ENCODE measurements at places on chromosomes 2 and 18.

DNA sequence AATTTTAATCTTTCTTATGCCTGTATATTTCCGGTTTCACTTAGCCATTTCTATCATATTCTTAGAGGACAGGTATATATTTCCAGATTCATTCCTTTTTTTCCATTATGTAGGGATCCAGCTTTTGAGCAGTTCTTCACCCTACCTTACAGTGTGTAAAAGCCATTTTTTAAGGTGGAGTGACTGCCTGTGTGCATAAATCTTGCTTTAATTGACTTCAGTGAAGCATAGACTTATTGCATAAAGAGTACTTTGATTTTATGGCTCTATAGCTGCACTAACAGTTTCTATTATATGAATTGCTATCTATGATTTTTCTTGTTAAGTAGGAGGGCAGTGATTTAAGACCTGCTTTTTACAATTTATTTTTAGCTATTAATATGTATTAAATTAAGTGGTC is 132.6 kb downstream of the NYAP2 start:
- no peak for DNase-seq

- no peak for DNase-seq
Measured at GRCh38 chr2:26692897-26693849, 651 bp downstream of the KCNK3 start.

DNA sequence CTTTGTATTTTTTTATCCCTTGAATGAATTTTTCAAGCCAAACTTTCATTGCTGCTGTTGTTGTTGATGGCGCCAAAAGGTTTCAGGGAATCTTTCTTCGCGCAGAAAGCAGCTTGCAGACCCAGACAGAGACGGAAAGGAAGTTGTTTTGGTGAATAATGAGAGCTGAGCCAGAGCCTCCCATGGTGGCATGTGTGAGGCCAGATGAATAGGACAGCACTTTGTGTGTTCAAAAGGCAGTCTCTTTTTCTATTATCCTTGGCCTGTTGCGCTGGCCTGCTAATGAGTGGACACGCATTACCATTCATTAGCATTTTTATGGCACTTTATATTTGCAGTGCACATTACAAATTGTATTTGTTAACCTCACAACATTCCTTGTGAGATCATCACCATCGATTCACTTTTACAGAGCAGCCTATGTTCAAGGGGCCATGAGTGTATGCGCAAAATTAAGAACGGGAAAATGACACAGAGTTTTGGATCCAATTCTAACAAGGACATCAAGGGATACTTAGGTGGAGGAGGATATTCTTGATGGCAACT is 754.7 kb downstream of the BCL11A start:
- no peak for DNase-seq

DNA sequence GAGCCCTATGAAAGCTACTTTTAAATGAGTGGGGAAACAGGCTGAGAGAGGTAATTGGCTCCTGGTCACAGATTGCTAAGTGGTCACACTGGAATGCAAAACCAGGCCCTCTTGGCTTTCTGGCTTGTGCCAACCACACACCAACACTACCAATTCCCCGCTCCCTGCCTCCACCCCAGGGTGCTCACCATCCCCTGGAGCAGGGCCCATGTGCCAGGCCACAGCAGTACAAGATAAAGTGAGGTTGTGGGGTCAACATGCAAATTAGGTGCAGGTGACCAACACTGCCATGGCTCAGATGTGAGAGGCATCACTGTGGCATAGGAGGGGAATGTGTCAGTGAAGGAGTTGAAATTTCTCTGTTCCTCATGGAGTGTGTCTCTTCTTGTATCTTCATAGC is 312.5 kb downstream of the MYCN start:
- no peak for DNase-seq

DNA sequence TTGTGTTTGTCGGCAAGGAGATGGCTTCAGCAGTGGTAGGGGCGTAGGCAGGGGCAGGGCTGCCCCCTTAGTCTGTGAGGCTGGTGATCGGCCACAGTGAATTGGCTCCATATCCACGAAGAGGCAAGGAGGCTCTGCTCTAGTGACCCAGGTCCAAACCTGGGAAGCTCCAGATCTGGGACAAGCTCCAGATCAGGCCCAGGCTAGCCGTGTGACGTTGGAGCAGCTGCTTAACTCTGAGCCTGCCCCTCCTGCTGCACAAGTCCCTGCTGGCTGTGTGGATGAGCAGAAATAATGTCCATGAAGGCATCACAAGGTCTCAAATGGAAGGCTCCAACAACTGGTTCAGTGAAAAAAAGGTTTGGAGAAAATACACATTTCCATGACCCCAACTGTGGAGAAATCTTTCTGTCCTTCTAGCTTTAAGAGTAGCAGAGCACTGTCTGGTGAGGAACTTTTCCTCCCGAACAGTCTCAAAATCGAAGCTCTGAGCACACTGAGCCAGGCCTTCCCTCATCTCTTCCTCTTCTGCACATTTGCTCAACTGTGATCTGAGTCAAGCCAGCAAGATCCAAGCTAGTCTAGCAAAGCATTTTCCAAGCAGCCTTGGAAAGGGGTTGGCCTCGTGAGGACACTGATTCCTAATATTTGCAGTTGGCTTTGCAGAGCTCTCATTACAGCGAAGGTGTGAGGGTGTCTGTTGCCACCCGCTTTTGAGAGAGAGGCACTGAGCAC is 67.0 kb upstream of the TCF7L1 start:
- DNase-seq: no peak

DNA sequence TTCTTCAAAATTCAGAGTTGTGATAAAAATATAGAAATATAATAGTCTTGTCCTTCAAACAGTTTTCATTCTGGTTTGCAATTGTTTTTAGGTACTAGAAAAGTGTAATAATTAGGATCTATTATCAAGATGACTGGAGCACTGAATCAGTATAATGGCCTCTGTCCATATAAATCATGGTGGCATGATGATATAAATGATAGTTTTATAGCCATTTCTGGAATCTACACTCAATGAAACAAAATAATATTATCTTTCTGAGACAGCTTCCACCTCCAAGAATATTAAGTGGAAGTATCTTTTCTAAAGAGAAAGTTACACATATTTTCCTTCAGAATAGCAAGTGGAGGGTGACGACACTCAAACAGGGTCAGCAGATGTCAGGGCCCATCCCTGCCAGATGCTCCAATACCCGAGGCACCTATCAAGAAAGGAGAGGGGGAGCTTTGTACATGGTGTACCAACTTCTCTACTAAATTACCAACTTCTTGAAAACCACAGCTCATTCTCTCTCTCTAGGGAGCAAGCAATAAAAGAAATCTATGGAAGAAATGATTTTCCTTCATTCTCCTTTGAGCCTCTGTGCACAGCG is 882.7 kb upstream of the CHAC2 start:
- DNase-seq: no peak

DNA sequence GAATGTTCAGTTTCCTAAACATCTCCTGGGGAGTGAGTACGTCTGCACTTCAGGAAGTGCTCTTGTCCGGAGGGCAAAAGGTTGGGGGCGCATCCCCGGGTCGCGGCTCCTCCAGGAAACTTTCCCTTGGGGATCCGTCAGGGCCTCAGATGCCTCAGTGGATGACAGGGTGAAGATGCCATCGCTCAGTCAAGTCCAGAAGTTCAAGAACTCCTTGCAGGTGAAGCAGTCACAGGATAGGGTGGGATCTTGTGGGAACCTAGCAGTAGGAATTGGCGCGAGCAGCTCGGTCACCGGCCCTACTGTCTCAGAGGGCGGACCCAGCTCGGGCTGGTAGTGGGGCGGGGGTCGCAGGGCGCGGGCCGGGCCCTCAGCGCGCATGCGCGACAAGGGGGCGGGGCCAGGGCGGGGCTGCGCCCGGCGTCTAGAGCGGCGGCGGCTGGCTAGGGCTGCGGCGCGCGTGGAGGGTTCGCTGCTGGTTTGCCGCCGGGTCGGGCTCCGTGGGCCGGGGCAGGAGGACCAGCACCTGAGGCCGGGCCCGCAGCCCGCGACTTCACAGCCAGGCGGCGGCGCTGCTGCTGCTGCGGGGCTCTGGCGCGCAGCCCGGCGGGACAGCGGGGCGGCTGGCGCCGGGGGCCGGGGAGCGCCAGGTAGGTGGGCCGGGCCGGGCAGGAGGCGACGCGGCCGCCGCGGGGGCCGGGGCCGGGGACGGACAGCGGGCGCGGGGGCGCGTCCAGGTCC is at the start of gene INPP4A:
Gene INPP4A, plus strand, starts transcription at position 423 of the 741 bp plus-strand sequence. CDS start 75,191 bp downstream, outside the sequence.
- DNase-seq: peak; percentile 18
